ENCODE measurements at places on chromosomes 2 and 18. TPM values are rescaled to one million over a fixed set of nuclear protein-coding genes. Genes with fewer than 3 reads are reported as not detected.

The THSD7B gene
- total RNA-seq = not detected

DNA sequence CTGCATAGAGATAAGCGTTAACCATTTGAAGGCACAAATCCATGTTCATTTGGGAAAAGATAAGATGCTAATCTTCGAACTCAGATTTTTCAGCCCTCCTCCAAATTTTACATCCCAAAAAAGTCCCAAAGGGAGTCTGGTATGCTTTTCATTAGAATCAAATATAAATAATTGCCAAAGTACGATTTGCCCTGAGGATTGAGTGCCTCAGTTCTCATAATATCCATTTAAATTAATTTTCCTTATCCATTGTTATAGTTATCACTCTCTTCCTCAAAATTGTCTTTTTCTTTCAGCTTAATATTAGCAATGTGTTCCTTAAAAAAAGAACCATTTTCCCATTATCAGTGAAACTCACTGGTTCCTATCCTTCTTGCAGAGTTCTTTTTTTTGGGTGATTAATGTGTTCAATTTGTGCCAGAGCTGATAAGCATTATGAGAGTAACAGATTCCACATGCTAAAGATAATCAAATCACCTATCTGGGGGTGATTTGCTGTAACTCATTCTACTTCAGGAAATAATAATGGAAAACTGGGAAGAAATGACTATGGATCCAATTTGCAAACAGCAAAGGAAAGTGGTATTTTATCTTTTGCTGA is 686 bp downstream of the HNMT start:
- DNase-seq = no peak

The IL36G gene
- total RNA-seq = not detected

DNA sequence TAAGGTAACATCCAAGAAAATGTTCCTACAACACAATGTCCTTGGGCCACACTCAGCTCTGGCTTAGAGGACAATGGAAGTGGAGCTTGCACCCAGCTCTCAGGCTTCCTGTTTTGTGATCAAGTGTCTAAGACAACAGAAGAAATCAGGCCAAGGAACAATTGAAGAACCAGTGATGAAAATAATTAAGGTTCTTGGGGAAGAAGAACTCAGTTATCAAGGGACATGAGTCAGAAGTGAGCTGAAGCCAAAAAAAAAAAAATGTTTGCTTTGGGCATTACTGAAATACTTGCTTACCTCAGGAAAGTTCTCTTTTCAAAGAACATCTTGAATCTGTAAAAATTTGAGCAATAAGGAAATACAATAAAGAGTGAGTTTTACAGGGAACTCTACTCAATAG is 299.0 kb downstream of the FBXO15 start:
- DNase-seq = peak; percentile 59

DNA sequence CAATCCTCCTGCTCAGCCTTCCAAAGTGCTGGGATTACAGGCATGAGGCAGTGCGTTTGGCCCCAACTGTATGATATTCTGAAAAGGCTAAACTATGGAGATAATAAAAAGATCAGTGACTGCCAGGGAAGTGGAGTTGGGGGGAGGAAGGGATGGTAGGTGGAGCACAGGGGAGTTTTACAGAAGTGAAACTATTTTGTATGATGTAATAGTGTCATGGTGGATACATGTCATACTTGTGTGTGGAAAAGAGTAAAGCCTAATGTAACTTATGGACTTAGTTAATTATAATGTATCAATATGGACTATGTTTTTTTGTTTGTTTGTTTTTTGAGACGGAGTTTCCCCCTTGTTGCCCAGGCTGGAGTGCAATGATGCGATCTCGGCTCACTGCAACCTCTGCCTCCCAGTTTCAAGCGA is 2.9 kb upstream of the GGCX start:
- no peak for DNase-seq

The TMEM169 gene
- 0.51 TPM for total RNA-seq

Data from bronchial epithelial cell (primary cell).